ENCODE measurements at places on chromosomes 12 and 14.

GRCh38 chr14:34138175-34138574 is 187.3 kb upstream of the EGLN3 start:
- H3K27me3 ChIP-seq, result no peaks in the 10 kb centered on the region
- no peak overlapping the region for H3K27ac ChIP-seq
- no peak for DNase-seq
- no peaks in the 10 kb centered on the region for H3K36me3 ChIP-seq

- H3K4me3 ChIP-seq, result no peak overlapping the region
- H3K27ac ChIP-seq, result no peak overlapping the region
- no peak for DNase-seq
Measured at GRCh38 chr12:56213878-56214277, 7.8 kb downstream of the RNF41 start.

DNA sequence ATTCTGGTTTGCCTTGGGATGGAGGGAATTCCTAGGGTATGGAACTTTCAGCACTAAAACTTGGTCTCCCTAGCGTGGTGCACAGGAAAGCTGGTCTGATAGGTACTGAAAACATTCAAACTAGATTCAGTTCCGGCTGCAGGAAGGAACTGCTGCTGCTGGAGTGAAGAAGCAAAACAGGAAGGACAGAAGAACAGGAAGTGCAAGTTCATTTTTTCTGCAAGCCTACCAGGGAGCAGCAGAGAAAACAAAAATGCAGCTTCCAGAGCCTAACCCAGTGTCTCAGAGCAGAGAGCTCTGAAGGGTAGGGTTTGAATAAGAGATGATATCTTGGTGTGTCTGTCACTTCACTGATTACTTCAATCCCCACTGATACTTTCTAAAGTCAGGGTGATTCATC is 165.2 kb downstream of the VRK1 start:
- H3K36me3 ChIP-seq, result no peaks in the 10 kb centered on the region
- H3K4me1 ChIP-seq, result no peaks in the 10 kb centered on the region
- H3K27ac ChIP-seq, result no peak overlapping the region
- DNase-seq, result no peak
- no peak overlapping the region for H3K4me3 ChIP-seq

GRCh38 chr14:21534576-21534975 is 8.4 kb upstream of the SALL2 start:
- H3K27ac ChIP-seq, result no peak overlapping the region
- H3K4me3 ChIP-seq, result no peak overlapping the region
- peaks cover 2% of the 10 kb centered on the region for H3K4me1 ChIP-seq
- H3K27me3 ChIP-seq, result no peaks in the 10 kb centered on the region
- no peaks in the 10 kb centered on the region for H3K36me3 ChIP-seq

All from ovary (tissue), 10 donors.